ENCODE measurements at places on chromosomes 11 and 22.

- DNase-seq = no peak
These were observed 466.9 kb downstream of the BRD1 start for GRCh38 chr22:49360746-49361145.

GRCh38 chr11:33065445-33066178 lies 26.2 kb downstream of the TCP11L1 start:
- no peak for DNase-seq

DNA sequence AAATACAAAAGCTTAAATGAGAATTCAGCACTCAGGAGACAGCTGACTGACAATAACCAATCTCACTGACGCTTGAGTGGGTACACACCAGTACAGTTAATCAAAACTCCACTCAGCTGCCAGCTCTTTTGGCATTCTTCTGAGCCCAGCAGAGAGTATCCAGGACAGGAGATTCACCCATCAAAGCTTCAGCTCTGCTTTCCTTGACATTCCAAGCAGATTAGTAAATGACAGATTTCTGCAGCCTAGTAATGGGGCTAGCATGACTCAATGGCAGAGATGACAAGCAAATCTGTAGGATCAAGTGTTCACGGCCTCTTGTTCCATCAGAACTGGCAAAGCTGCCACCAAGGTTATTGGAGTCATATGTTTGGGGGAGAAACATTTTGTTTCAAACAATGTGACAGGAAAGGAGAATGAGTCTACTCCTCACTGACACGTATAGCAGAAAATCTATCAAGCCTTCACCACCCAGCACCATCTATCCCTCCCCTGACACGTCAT lies 420.0 kb downstream of the DYNC2H1 start:
- peak; percentile 98 for DNase-seq

- DNase-seq = no peak
These were observed 19.9 kb downstream of the TRIM44 start for GRCh38 chr11:35682230-35683173.

DNA sequence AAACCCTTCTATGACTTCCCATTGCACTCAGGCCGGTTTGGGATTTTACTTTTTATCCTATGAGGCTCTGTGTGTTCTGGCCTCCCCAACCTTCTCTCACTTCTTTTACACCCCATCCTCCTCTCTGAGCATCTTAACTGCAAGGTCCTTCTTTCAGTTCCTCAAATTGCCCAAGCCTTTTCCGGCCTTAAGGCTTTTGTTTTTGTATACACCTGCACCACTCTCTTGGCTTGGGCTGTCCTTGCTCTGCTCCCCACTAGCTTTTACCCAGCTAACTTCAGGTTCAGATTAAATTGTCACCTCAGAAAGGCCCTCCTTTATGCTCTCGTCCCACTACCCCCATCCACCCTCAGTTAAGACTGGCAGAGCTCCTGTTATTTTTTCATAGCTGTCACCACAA lies 55.5 kb downstream of the FAM83F start:
- DNase-seq = no peak

DNA sequence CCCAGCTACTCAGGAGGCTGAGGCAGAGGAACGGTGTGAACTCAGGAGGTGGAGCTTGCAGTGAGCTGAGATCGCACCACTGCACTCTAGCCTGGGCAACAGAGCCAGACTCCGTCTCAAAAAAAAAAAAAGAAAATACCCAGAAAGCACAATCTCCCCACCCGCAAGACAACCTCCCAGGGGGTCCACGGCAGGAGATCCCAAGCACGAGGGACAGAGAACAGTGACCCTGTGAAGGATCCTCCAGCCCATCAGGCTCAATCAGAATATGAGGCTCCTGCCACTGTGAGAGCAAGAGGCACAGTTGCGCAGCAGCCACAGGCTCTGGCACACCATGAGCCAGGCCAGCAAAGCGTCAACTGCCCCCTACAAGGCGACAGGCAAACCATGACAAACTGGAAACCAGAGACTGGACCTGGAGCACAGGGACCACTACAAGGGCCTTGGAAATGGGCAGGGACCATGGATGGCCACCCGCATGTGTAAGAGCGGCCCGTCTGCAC lies 164.8 kb upstream of the GRK3 start:
- no peak for DNase-seq

- DNase-seq = no peak
These were observed 98.8 kb downstream of the PRR5L start for GRCh38 chr11:36394926-36395325.

- no peak for DNase-seq
These were observed 361 bp downstream of the CTSD start for GRCh38 chr11:1763336-1763795.

DNA sequence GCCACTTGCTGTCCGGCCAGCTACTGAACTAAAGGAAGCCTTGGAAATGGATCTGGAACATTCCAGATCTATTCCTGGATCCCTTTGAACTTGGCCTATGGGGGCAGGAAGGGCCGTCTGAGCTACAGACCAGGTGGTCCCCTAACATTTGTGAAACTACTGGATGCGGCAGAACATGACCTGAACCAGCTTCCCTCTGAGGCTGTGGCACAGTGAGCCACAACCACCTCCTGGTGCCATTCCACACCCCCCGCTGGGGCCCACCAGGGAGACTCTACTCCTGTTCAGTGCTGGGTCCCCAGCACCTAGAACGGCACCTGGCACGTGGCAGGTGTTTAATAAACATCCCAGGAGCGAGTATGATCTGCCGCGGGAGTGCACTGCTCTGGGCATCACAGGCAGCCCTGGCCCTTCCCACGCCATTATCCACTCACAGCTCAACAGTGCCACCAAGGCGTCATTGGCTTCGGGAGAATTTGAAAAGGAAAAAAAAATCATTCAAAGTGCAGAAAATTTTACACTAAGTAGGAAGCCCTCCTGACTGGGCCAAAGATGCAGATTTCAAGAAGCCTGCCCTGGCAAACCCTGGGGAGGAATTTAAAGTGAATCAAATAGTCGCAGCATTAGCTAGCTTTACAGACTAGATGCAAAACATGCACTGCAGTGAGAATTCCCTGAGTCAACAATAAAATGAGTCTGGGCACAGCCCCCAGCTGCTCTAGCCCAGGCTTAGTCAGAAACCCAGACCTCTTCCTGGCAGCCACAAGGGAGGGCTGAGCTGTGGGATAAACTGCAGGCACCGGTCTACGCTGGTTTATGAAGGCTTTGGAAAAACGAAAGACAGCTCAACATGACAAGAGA lies 14.3 kb upstream of the EFCAB6 start:
- peak; percentile 64 for DNase-seq

GRCh38 chr22:37371491-37371890 lies 55.8 kb downstream of the ELFN2 start:
- DNase-seq = no peak

DNA sequence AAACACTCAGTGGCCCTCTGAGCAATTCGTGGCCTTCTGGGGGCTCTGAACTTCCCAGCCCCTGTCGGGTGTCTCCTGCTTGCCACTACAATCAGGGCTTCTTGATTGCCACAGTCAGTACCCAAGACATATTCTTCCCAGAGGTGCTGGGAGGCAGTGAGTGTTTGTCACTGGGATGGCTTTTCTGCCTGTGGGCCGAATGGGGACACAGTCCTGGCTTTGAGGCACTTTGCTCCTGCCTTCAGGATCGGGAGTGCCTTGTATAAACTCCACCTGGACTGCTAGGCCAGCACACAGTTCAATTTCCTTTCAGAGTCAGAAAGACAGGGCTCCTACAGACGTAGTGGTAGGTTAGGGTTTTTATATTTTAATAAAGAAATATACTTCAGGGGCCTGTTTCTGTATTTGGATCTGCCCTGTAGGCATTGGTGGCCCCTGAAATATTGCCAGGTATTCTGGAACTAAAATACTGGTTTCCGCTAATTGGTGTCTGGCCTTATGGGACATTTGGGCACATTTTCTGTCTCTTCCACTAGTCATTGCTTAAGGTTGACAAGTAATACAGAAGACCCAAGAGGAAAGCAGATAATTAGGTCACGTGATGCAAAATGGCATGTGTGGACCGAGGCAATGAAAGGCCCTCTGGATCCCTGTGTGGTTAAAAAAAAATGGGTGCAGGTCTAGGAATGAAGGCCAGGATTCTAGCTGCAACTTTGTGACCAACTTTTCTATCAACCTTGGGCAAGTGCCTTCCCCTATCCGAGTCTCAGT lies 98.4 kb upstream of the NARS2 start:
- DNase-seq = no peak

DNA sequence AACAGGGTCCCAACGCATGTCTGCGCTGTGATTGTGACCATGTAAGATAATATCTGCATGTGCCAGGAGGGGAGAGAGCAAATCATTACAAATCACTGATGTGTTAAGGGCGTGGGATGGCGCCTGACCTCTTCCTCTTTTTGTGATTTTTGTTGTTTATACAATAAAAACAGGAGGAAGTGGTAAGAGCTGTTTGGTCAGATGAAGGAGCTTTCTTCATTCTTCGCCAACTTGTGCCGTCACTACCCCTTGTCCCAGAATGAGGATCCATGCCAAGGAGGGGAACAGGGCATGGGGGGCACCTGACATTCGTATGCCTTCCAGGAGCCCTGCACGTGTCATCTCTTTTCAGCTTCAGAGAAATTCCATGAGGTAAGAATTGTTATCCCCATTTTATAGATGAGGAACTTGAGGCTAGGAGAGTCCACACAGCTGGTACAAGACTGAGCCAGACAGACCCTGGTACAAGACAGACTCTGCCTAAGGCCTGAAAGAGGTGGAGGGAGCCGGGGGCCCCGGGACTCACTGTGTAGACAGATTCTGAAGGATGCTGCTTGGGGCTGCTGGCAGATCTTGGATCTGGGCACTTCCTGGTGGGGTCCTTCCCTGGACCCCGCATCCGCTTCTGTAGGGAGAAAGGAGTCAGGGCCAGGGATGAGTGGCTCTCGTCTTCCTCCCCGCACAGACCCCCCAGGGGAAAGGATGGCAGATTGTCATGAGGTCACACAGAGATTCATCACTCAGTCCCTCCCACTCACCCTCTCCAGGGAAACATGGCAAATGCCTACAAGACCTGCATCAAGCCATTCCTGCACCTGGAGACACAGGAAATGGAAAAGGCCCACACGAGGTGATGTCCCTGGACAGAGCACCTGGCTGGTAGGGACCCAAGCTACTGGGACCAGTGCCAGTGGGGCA lies 34.6 kb downstream of the NFAM1 start:
- no peak for DNase-seq

- DNase-seq = no peak
These were observed 24.2 kb downstream of the LIF start for GRCh38 chr22:30222321-30222720.

- no peak for DNase-seq
These were observed 34.0 kb upstream of the TFIP11 start for GRCh38 chr22:26546282-26546681.

DNA sequence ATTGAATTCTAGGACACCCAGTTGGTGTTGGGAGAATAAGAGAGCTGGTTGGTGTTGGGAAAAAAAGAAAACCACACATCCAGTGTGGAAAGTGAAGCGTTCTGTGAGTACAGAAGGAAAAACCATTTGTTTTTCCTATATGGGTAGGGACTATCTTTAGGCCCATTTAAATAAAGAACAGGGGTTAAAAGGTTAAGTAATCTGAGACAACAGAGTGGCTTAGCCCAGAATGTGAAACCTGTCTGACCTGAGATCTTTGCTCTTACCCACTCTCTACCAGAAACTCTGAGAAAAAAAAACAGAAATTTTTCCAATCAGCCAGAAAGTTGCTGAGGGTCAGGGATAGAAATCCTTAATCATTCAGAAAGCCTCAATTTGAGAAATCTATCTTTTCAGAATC lies 59.8 kb upstream of the LRRC55 start:
- no peak for DNase-seq
